NCI-H1436 treated with DMSO at 0.1 percent for 48 hours (cell line): ENCODE measurements at places on chromosomes 16 and 17.

DNA sequence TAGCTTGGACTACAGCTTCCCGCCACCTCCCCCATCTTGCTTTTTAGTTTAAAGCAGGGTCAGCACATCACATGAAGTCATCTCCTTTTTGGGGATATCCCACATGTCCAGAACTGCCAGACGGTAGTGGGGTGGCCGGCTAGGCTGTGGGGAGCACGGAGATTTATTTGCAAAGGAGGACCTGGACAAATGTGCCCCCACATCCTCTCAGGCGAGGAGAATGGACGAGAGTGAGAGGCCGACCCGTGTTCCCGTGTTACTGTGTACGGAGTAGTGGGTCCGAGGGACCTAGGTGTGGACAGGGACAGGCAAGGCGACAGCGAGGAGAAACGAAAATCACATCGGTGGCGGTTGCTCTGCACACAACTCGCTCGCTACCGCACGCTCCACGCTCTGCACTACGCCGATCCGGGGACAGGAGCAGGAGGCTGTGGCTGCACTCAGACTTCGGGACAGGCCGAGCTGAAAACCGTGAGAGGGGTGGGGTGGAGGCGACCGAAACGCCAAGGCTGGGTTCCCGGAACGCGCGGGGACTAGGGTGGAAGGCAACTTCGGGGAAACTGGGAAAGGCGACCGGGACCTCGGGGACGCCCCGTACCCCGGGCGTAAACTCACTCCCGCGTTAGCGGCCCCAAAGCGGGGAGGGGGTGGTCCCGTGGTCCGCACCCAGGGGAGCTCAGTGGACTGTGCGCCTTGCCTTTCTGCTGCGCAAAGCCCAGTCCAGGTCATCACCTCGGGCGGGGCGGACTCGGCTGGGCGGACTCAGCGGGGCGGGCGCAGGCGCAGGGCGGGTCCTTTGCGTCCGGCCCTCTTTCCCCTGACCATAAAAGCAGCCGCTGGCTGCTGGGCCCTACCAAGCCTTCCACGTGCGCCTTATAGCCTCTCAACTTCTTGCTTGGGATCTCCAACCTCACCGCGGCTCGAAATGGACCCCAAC, at the start of gene MT1A:
Gene MT1A, plus strand, starts transcription at position 853 of the 937 bp plus-strand sequence. Its CDS starts 73 bp downstream, at position 926.
- DNase-seq, result no peak

DNA sequence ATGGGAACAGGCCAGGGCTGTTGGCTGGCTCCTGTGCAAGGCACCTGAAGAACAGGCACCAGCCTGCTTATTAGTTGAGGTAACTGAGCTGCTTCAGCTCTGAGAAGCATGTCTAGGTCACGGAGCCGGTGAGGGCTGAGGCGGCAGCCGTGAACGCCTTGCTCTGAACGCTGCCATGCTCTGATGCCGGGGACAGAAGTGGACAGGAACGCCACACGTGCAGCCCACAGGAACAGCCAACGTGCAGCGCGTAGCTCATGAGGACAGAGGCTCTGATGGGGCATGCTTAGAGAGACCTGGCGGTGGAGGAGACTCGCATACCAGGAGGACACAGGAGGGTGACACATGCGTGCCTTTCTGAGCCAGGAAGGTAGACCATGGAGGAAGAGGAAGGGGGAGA, 25.6 kb downstream of the USP22 start:
- DNase-seq, result no peak

- no peak for DNase-seq
Measured at GRCh38 chr16:25063865-25064264, 47.7 kb upstream of the LCMT1 start.

GRCh38 chr17:17422641-17423040, 54.2 kb upstream of the MED9 start:
- DNase-seq, result no peak

DNA sequence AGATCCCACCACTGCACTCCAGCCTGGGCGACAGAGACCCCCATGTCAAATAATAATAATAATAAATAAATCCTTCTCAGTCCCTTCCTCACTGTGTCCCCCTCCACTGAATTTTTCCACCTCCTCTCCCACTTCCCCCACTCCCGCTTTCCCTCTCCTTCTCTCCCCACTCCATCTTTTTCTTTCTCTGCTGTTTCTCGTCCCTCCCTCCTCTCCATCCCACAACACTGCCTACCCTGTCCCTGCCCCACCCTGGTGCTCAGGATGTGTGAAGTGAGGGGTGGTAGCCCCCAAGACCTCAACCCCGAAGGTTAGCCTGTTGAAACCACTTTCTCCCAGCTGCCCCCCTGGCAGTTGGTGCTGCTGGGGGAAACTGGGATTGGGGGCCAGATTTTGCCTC, 34.4 kb upstream of the STH start:
- DNase-seq, result no peak

GRCh38 chr17:60170835-60171752, 21.3 kb downstream of the CA4 start:
- no peak for DNase-seq

- DNase-seq, result no peak
Measured at GRCh38 chr17:79566251-79566955, 44.4 kb downstream of the RBFOX3 start.

- no peak for DNase-seq
Measured at GRCh38 chr17:56231252-56231651, 78.0 kb downstream of the ANKFN1 start.

DNA sequence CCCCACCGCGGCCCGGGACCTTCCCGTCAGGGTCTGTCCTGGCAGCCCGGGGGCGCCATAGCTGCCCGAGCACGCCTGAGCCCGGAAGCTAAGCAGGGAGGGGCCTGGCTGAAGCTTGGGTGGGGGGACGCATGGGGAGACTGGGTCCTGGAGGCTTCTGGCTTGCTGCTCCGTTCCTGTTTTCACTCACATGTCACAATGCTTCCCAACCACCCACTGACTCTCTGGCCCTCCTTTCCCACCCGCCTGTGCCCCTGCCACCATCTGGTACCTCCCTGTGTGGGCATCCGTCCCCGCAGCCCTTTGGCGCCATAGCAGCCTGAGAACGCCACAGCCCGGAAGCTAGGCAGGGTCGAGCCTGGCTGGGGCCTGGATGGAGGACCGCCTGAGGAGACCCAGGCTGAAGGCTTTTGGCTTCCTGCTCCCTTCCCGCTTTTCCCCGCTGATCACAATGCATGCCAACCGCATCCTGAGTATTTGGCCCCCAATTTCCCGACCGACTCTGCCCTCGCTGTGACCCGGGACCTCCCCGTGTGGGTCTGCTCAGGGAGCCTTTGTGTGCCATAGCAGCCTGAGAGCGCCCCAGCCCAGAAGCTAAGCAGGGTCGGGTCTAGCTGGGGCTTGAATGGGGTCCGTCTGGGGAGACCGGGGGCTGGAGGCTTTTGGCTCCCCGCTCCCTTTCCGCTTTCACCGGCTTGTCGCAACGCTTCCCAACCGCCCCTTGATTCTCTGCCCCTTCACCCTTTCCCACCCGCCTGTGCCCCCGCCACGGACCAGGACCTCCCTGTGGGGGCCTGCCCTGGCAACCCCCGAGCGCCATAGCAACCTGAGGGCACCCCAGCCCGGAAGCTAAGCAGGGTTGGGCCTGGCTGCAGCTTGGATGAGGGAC, 2290.1 kb downstream of the TP53TG3F start:
- DNase-seq, result no peak

- no peak for DNase-seq
Measured at GRCh38 chr16:57803134-57803990, 1.1 kb upstream of the KIFC3 start.

GRCh38 chr17:8163978-8164814, 1.4 kb upstream of the VAMP2 start:
- DNase-seq, result no peak

GRCh38 chr16:13571036-13571435, 348.9 kb upstream of the ERCC4 start:
- no peak for DNase-seq

DNA sequence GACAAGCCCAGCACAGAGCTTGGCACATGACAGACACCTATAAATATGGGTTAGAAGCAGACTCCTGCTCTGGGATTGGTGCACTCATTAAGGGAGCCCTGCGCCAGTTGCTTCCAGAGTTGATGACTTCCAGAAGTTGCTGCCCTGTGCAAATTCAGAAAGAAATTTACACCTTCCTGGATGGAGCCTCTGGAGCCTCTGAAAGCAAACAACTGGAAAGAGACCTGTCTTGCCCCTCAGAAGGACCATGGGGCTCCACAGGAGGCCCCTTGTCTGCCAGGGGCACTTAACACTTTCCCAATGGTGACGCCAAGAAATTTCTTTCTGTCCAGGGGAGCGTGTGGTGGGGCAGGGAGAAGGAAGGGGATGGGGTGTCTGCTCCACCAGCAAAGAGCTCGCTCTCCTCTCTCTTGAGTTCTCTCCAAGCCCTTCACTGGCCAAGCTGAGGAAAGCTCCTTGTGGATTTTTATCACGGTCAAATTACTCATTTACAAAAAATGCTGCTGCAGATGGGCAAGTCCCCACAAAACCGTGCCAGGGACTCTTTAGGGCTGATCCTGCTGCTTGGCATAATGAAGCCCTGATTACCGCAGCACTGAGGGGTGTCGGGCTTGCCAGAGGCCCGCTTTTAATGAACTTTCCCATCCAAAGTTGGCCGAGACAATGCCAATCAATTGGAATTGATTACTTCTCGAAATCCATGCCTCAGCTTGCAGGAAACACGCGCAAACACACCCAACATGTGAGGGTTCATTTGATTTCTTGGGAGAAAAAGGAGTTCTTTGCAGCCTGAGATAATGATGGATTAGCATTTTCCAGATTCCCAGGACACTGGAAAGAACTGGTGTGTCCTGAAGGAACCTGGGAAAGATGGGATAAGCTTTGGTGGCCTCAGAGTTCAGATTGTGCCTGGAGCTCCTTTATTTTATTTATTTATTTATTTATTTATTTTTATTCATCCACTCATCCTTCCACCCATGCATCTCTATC, 583.6 kb upstream of the CDH5 start:
- DNase-seq, result no peak

GRCh38 chr17:20206591-20206990, 197.4 kb downstream of the SPECC1 start:
- DNase-seq, result no peak

- DNase-seq, result no peak
Measured at GRCh38 chr17:8939496-8940334, 25.8 kb downstream of the PIK3R5 start.

GRCh38 chr16:58157951-58158540, 28.9 kb upstream of the CFAP20 start:
- no peak for DNase-seq

DNA sequence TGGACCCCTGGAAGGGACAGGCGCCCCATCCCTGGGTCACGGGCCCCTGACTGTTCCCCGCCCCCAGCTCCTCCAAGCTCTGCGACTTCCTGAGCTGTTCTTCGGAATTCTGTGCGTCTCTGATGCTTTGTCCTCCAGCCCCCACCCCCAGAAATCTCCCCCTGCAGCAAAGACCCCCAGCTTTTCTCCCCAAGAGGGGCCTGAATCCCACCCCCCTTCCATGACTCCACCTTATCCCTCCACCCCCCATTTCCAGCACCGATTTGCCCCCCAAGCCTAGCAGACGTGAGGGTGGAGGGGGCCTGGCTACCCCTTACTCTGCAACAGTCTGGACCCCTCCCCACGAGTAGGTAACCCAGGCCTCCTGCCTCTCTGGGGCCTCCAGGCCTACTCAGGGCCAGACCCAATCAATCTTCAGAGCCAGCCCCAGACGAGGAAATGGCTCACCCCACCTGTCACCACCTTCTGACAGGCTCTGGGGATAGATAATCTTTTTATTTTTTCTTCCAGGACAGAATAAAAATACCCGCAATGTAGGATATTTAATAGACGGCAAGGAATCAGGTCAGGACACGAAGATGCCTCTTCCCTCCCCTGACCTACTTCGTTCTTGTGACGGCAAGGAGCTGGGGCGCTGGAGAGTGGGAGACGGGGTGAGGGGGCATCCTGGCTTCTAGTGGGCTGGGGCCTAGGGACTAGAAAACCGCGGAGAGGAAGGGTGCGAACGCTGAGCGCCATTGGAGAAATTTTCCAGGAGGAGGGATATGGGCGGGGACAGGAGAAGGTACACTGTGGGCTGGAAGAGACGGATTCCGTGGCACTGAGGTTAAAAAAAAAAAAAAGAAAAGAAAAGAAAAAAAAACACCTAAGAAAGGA, 744 bp upstream of the PLXDC1 start:
- no peak for DNase-seq

DNA sequence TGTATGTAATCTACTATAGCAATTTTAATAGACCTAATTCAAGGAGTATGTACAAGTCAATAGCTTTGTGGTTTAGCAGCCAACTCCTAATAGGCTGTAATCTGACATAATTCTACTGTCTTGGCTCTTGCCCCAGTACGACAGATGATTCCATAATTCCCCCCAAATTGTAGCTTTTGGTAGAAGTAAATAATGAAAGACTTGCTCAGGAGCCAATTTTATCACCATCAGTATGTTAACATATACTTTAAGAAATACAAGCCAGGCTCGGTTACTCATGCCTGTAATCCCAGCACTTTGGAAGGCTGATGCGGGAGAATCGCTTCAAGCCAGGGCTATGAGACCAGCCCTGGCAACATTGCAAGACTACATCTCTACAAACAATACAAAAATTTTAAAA, 53.9 kb downstream of the AP2B1 start:
- DNase-seq, result no peak

DNA sequence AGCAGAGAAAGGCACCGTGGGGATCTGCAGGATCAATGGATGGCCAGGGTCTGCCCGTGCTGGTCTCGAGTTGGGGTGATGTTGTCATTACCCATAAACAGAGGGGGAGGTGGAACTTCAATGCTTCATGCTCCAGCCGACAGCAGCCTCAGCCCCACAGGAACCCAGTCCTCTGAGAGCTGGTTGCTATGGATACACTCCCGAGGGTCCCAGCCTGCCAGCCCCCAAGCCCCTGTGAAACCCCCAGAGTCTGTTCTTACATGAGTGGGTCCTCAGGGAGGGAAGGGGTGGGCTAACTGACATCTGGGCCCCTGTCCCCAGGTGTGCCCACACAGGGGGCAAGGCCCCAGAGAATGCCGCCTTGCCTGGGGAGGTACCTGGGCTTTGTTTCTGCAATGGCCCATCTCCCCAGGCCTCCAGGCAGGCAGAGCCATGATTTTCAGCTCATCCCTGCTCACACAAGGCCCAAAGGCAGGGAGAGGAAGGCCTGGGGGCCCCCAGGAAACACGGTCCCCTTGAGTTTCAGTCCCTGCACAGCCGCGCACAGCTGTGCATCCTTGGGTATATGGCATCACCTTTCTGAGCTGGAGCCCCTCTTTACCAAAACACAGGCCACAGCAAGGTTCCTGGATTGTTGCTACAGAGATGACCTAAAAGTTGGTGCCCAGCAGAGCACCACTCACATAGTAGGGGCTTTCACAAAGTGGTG, 223.7 kb downstream of the ZNF423 start:
- DNase-seq, result no peak

DNA sequence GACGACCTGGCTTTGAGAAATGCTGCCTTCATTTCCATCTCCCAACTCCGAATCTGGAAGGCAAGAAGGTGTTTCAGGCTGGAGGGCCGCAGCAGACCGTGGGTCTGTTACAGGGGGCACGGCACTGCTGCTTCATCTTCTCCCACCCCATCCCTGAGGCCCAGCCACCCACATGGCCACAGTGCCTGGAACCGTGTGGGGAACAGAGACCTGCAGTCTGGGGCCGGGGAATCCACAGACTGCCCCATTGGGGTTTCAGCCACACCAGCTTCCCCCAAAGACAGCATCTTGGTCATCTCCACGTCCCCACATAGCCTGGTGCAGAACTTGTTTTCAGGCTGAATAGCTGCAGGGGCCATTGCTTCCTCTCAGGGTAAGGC, 74.2 kb downstream of the MRC2 start:
- no peak for DNase-seq

- no peak for DNase-seq
Measured at GRCh38 chr16:10752843-10753523, 9.3 kb downstream of the NUBP1 start.

GRCh38 chr17:13008461-13008860, 9.4 kb downstream of the ELAC2 start:
- DNase-seq, result no peak

- DNase-seq, result no peak
Measured at GRCh38 chr16:5215901-5216300, 118.3 kb upstream of the EEF2KMT start.
